ENCODE measurements at places on chromosomes 7 and 10.

DNA sequence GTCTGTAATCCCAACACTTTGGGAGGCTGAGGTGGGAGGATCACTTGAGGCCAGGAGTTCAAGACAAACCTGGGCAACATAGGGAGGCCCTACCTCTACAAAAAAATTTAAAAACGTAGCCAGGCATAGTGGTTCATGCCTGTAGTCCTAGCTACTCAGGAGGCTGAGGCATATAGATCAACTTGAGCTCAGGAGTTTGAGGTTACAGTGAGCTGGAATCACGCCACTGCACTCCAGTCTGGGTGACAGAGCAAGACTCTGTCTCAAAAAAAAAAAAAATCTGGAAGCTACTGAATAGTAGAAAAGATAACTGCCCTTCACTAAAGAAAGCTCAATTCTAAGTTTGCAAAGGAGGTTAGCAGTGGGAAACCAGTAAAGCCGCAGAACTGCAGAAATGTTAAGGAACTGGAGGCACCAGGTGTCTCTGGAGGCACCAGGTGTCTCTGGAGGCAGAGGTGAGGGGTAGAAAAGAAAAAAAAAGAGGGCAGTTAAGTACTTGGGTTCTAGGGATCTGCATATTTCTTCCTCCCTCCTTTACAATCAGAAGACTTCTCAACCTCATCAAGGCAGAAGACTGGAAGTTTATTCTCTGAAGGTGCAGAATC, 56.5 kb downstream of the RNLS start:
- no peak for DNase-seq

- DNase-seq, result no peak
These were observed 371.4 kb downstream of the DNAJB6 start for GRCh38 chr7:157707983-157708918.

GRCh38 chr7:105021352-105021751, 7.3 kb downstream of the KMT2E start:
- no peak for DNase-seq

- no peak for DNase-seq
These were observed 472.0 kb downstream of the KCNMA1 start for GRCh38 chr10:77165445-77166208.

- peak; percentile 21 for DNase-seq
These were observed 232.2 kb downstream of the DNAJB6 start for GRCh38 chr7:157568770-157569584.
